ENCODE measurements at places on chromosomes 12 and 14. TPM values are rescaled to one million over a fixed set of nuclear protein-coding genes. Genes with fewer than 3 reads are reported as not detected.

WASHC3 gene
- total RNA-seq = 29.3 TPM

ANAPC5 gene
- total RNA-seq = 90.0 TPM

C14orf132 gene
- total RNA-seq = 6.8 TPM

SLCO1A2 gene
- not detected for total RNA-seq

KCNJ8 gene
- total RNA-seq = 0.57 TPM

XPOT gene
- 49.7 TPM for total RNA-seq

CPNE6 gene
- not detected for total RNA-seq

SPIC gene
- not detected for total RNA-seq

REM2 gene
- total RNA-seq = 0.39 TPM

IFNG gene
- not detected for total RNA-seq

LRP1-AS gene
- total RNA-seq = not detected

RBP5 gene
- not detected for total RNA-seq

MYBPC1 gene
- not detected for total RNA-seq

MGAT4C gene
- not detected for total RNA-seq

IAPP gene
- total RNA-seq = not detected

TDRD9 gene
- total RNA-seq = 0.14 TPM

HOXC6 gene
- total RNA-seq = 3.4 TPM

CIDEB gene
- 0.17 TPM for total RNA-seq

SMIM41 gene
- total RNA-seq = not detected

SLC39A2 gene
- not detected for total RNA-seq

OR5AU1 gene
- not detected for total RNA-seq

RNU7-1 gene
- not detected for total RNA-seq

TXNRD1 gene
- 883 TPM for total RNA-seq

LTA4H gene
- total RNA-seq = 100 TPM

C12orf54 gene
- total RNA-seq = not detected

EIF2S3B gene
- total RNA-seq = 0.77 TPM

SLC25A21 gene
- total RNA-seq = 0.68 TPM

DNAJC22 gene
- 23.4 TPM for total RNA-seq

TOMM20L gene
- total RNA-seq = not detected

PTPRQ gene
- total RNA-seq = 0.01 TPM

DPY19L2 gene
- total RNA-seq = 1.2 TPM

CYP27B1 gene
- total RNA-seq = 2.2 TPM

PDE3A gene
- 3.1 TPM for total RNA-seq

TSPAN19 gene
- total RNA-seq = not detected

KCNC2 gene
- not detected for total RNA-seq

CMA1 gene
- not detected for total RNA-seq

VCPKMT gene
- total RNA-seq = 9.6 TPM

HCAR2 gene
- 0.09 TPM for total RNA-seq

ASB2 gene
- total RNA-seq = 0.67 TPM

TMEM63C gene
- 3.6 TPM for total RNA-seq

MYO1A gene
- total RNA-seq = 0.43 TPM

OR11H12 gene
- total RNA-seq = not detected

PLCZ1 gene
- total RNA-seq = not detected

ESR2 gene
- total RNA-seq = 0.05 TPM

MYF5 gene
- total RNA-seq = not detected

ZC2HC1C gene
- 4.1 TPM for total RNA-seq

CIROP gene
- total RNA-seq = not detected

HOXC12 gene
- not detected for total RNA-seq

CBLN3 gene
- total RNA-seq = 0.77 TPM

CPM gene
- total RNA-seq = 5.2 TPM

TSPAN9 gene
- 35.2 TPM for total RNA-seq

TIGAR gene
- 46.2 TPM for total RNA-seq
